Iris pigment epithelial cell (primary cell): ENCODE measurements at places on chromosomes 2 and 18.

DNA sequence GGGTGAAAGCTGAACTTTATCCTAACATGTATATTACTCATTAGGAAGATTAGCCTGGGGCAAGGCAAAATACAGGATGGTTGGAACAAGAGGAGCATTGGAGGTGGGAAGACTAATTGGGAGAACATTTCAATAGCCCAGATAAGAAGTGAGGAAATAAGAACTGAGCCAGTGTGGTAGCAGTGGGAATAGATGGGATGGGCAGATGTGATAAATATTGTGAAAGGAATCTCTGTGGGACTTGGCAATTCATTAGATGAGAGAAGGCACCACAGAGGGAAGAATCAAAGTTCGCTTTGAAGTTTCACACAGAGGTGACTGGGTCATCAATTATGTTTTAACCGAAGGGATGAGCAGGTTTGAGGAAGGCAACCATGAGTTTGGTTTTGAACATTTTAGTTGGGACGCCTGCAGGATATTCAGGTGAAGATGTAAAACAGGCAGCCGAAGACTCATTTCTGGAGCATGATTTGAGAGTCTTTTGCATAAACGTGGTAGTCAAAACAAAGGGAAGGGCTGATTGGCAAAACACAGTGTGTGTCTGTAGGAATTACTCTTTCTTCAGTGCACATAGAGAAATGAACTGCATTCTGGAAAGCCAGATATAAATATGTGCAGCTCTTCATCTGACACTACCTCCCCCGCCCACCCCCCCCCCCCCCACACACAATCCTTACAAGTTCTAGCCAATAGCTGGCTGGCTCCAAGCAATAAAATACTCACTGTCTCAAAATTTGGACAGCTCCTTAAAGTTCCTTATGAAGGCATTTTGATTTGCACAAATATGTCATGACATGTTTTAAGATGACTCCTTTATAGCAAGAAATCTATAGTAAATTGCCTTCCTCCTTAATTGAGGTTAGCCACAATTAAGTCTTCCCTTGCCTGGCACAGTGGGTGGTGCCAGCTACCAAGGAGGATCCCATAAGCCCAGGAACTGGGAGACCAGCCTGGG is 1.9 kb upstream of the SLC1A4 start:
- peak; percentile 34 for DNase-seq

DNA sequence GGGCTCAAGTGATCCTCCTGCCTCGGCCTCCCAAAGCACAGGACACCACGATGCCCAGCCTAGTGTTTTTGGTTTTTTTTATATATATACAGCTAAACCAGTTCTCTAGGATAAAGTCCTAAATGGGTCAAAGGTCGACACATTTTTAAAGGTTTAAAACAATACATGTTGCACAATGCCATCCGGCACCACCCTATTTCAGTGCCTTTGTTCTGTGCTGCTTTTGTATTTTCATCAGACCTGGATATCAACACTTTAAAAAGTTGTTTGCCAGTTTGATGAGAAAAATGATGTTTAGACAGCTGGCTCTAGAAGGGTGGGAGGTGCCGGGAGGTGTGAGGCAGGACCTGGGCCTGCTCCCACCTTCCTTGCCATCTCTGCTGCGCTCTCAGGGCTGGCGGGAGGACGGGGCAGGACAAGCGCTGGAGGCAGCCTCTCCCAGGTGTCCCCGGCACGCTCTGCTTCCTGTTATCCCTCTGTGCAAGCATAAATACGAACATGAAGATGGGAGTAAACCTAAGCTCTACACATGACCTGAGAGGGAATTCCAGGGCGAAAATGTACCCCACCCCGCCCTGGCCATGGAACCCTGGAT is 103.7 kb downstream of the HS6ST1 start:
- no peak for DNase-seq

GRCh38 chr2:80257450-80257849 is 47.1 kb downstream of the LRRTM1 start:
- DNase-seq = no peak

DNA sequence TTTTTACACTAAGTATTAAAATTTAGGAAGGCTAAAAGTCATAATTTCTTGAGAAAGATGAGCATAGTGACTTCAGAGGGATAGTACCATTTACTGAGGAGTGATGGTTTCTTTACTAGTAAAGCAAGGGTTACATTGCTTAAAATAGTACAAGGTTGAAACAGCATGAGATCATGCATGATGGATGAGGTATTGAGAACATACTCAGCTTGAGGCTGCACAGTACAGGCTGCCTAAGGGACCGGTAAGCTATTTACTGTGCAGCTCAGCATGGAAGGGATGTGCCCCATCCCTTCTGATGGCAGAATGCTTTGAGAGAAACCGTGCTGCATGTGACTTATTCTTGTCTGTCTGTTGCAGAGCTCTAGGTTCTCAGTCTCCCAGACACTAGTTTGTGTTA is 122.1 kb downstream of the EML6 start:
- no peak for DNase-seq
